ENCODE measurements at places on chromosomes 3 and 15. TPM values are rescaled to one million over a fixed set of nuclear protein-coding genes. Genes with fewer than 3 reads are reported as not detected.
A peak's percentile ranks its signal among the peaks of the same experiment; 100 is the strongest.

DNA sequence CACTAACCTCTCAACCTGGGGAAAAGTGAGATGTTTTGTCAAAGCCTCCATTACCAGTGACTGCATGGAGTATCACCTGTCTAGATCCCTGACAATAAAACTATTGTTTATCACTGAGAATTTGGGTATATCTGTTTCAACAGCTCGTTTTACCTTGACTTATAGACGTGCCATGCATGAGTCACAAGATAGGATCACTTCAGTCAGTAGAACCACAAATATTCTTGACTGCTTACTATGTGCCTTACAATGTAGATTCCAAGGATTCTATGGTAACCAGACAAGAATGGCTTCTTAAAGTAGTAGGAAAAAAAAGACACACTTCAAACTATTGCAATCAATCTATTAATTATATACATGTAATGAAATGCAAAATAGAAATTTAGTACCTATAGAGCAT lies 55.7 kb upstream of the GRM7 start:
- no peaks in the 10 kb centered on the region for H3K4me1 ChIP-seq
- H3K27me3 ChIP-seq, result no peaks in the 10 kb centered on the region
- no peak overlapping the region for H3K27ac ChIP-seq
- no peak overlapping the region for H3K4me3 ChIP-seq
- H3K36me3 ChIP-seq, result no peaks in the 10 kb centered on the region

Gene TRPM1
- not detected for total RNA-seq

DNA sequence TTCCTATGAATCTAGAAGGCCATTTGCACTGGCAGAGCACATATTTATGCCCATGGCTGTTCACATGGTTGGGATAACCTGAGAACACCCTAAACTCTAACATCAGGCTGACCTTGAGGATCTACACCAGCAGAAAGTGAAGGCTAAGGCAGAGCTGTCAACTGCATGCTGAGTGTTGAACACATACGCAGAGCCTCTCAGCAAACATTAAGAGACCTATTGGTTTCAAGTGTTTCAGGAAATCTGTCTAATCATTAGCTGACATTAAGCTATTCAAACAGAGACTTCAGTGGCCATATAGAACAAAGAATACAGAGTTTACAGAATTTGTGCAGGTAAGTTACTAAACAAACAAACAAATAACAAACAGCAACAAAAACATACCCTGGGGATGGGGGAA lies 16.1 kb upstream of the SEC61A1 start:
- DNase-seq, result no peak
- H3K36me3 ChIP-seq, result no peaks in the 10 kb centered on the region
- H3K4me3 ChIP-seq, result no peak overlapping the region

DNA sequence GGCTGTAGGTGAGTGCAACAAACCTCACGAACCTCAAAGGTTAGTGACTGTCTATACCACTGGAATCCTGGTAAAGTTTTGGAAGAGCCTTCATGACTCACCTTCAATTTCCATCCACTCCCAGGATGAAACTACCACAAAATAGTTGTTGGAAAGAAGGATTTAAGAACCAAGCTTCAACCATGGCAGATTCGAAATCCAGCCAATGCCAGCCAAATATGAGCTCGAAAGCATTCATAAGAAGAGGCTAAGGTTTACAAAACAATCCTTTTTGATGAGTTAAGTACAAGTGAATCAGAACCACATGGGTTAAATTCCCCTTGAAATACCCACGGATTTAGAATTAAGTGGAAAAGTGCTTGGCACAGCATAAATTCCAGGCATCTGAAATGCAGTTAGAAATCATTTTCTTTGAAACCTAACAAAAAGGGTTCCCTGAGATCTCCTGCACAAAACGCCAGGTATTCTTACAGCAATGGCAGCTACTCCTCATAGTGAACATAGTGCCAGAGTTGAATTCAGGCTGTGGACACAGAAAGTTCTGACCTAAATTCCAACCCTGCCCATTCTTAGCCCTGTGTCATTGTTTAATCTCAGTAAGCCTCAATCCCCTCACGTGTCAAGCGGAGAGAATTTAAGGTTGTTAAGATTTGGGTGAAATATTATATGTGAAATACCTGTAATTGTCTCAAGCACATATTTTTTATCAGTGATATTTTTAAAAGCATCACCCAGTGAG lies 89.2 kb downstream of the FBN1 start:
- H3K4me1 ChIP-seq, result peaks cover 10% of the 10 kb centered on the region
- H3K27me3 ChIP-seq, result no peaks in the 10 kb centered on the region
- no peaks in the 10 kb centered on the region for H3K36me3 ChIP-seq
- no peak for DNase-seq
- no peak overlapping the region for H3K4me3 ChIP-seq

GRCh38 chr3:58150810-58151199 lies 60.0 kb downstream of the DNASE1L3 start:
- no peak overlapping the region for H3K4me3 ChIP-seq
- H3K36me3 ChIP-seq, result no peaks in the 10 kb centered on the region
- DNase-seq, result no peak
- H3K4me1 ChIP-seq, result no peaks in the 10 kb centered on the region
- H3K27ac ChIP-seq, result no peak overlapping the region

Gene GOLGA8O
- total RNA-seq, result 13.0 TPM

DNA sequence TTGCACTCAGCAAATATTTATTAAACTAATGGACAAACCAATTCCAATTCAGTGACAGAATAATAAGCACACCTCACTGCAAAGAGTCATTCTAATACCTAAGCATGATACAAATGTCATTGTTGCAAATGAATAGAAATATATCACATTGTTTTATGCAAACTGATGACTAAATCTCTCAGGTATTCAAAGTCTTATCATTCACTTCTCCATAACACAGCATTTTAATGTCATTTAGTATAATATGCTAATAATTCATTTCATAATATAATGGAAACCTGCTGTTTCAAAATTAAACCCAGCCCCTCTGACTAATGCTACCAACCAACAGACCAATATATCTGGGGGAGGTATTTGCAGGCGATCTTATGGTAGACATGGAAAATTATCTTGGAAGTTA lies 71.8 kb downstream of the FGF7 start:
- no peak for DNase-seq
- H3K4me1 ChIP-seq, result no peaks in the 10 kb centered on the region
- no peaks in the 10 kb centered on the region for H3K27me3 ChIP-seq
- H3K27ac ChIP-seq, result no peak overlapping the region

GRCh38 chr15:88985547-88986393 lies 72.6 kb upstream of the MFGE8 start:
- H3K4me3 ChIP-seq, result no peak overlapping the region
- no peaks in the 10 kb centered on the region for H3K36me3 ChIP-seq
- H3K4me1 ChIP-seq, result no peaks in the 10 kb centered on the region
- DNase-seq, result no peak
- no peaks in the 10 kb centered on the region for H3K27me3 ChIP-seq

DNA sequence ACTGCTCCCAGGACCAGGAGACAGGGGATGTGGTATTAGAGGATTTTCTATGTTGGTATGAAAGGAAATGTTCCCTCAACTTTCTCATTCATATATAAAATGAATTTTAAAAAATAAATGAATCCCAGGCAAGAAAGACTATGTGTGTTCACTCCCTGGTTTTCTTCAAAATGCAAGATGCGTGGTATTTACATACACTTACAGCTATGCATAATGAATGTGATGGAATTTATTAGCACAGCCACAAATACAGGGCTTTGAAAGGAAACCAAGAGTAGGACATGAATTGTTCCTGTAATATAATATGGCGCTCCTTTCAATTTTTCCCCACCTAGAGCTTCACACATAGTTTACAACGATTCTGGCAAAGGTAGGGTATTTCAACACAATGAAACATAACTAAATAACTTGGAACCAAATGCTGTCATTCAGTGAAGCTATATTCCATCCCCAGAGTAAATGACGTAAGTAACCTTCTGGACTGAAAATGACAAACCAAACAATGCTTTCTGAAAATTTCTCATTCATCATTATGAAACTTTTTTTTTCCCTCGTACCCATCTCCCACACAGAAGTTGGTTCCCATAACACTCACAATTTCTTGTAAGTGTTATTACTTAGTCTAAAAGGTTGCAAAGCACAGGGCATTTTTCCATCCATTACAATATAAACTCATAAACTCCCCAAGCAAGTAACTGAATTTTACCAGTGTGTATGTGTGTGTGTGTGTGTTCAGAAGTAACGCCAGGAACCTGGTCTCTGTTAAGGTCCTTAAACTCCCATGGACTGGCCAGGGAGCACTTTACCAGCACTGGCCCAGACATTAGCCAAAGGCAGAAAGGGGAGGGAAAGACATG lies 41.8 kb downstream of the CBLB start:
- DNase-seq, result no peak
- H3K36me3 ChIP-seq, result no peaks in the 10 kb centered on the region
- H3K27ac ChIP-seq, result no peak overlapping the region

DNA sequence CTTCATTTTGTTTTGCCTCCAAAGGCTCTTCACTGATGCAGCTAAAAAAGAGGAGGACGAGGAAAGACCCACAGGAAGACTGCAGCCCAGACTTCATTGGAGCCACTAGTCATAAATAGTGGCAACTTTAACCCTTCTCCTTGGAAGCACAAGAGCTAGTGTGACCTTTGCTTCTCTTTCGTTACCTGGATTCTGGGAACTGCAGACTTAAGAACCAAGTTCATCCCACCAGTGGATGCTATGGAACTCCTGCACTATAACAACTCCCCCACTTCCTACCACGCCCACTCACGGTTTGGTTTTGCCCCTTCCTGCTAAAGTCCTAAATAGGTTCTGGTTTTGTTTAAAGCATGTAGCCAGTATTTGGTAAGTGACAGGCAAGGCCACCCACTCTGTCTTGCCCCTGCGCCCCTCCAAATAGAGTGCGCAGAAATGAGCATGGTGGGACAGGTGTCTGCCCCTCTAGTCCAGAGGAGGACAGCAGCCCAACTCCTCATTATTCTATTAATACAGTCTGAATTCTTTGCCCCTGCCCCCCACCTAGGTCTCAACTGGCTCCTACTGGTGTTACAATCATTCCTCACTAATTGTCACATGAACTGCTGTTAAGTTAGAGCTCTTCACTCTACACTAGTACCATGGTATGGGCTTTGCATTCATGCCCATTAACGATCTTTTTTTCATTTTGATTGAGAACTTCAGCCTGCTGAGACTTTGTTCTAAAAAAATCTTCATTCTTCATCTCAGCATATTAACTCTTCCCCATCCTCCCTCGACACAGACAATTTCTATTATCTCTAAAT lies 504.6 kb downstream of the FOXP1 start:
- H3K36me3 ChIP-seq, result no peaks in the 10 kb centered on the region
- H3K27me3 ChIP-seq, result no peaks in the 10 kb centered on the region
- H3K27ac ChIP-seq, result peak overlapping the region; percentile 54
- DNase-seq, result no peak

DNA sequence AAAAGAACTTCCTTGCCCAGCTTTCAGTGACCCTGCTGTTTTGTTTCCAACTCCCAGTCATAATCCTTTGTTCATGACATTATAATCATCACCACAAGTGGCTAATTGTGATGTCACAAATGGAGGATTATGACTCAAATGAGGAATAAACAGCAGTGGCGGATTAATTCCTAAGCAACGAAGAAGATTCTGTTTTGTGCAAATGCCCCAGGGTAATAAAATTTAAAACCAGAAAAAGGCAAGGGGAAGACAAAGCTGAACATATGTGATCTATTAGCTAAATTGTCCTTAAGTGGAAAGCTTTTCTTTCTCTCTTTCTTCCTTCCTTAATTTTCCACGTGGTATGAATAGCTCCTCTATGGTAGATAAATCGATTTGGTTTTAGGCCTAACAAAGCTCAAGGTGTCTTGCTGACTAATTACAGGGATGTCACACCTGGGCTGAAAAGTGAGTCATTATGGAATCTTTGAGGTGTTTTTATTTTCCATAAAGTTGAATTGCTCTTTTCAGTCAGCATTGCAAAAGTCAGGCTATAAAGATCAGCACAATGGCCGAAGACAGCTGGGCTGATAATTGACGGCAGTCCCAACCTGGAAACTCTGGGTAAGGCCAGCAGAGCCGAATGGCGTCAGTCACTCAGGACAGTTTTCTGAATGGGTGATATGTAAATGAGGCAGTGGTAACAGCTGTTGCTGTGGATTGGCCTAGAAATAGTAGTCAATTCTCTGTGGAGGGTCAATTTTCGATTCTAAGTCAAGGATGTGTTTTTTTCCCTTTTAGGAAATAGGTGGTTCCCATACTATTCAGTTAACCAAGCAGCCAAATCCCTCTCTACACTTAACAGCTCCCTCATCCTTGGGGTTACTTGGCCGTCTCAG lies 121.5 kb downstream of the PTPRG start:
- H3K36me3 ChIP-seq, result no peaks in the 10 kb centered on the region
- no peak for DNase-seq
- H3K27ac ChIP-seq, result peak overlapping the region; percentile 74
- no peak overlapping the region for H3K4me3 ChIP-seq
- H3K4me1 ChIP-seq, result peaks cover 3% of the 10 kb centered on the region
- H3K27me3 ChIP-seq, result no peaks in the 10 kb centered on the region

DNA sequence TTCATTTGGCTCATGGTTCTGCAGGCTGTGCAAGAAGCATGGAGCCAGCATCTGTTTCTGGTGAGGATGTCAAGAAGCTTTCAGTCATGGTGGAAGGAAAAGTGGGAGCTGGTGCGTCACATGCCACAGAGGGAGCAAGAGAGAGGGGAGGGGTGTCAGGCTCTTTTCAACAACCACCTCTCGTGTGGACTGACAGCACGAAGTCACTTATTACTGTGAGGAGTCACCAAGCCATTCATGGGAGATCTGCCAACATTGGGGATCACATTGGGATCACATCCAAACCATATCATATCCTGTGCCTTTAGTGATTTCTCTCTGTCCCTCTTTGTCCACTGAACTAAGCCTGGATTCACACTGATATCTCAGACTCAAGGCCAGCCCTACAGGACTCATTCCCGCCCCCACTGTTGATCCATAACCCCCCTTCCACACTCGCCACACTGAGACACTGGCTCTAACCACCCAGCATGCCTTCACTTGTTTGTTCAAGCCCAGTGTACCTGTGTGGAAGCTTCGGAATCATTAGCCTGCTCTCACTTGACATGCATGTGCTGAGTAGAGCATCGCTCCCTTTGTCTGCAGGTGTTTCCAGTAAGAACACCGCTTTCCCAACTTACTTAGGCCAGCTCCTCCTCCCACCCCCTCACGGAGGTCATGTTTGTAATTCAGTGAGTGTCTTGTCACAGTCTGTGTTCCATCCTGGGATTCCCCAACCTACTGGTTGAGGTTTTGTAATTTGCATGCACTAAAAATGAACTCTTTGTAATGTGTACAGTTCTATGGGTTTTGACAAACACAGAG lies 132.2 kb downstream of the KLF13 start:
- no peaks in the 10 kb centered on the region for H3K36me3 ChIP-seq
- no peak overlapping the region for H3K27ac ChIP-seq
- DNase-seq, result no peak
- no peaks in the 10 kb centered on the region for H3K4me1 ChIP-seq
- H3K27me3 ChIP-seq, result no peaks in the 10 kb centered on the region
- no peak overlapping the region for H3K4me3 ChIP-seq

- H3K4me3 ChIP-seq, result no peak overlapping the region
- no peaks in the 10 kb centered on the region for H3K4me1 ChIP-seq
- DNase-seq, result no peak
- H3K27ac ChIP-seq, result no peak overlapping the region
- no peaks in the 10 kb centered on the region for H3K27me3 ChIP-seq
- H3K36me3 ChIP-seq, result no peaks in the 10 kb centered on the region
Observed at GRCh38 chr3:151837057-151837456, 23.1 kb downstream of the AADAC start.
